ENCODE measurements at places on chromosomes 11 and 22.

GRCh38 chr11:18408558-18409291 is 3.4 kb upstream of the LDHC start:
- no peak for DNase-seq

GRCh38 chr11:33866936-33867335 is 24.9 kb downstream of the LMO2 start:
- DNase-seq: no peak

- DNase-seq: peak; percentile 77
These were observed 70.6 kb upstream of the EP300 start for GRCh38 chr22:41021613-41022454.

- DNase-seq: no peak
These were observed 11.5 kb downstream of the RTL6 start for GRCh38 chr22:44486538-44486937.

- peak; percentile 49 for DNase-seq
These were observed 584.0 kb downstream of the KCNA4 start for GRCh38 chr11:29432719-29433325.

DNA sequence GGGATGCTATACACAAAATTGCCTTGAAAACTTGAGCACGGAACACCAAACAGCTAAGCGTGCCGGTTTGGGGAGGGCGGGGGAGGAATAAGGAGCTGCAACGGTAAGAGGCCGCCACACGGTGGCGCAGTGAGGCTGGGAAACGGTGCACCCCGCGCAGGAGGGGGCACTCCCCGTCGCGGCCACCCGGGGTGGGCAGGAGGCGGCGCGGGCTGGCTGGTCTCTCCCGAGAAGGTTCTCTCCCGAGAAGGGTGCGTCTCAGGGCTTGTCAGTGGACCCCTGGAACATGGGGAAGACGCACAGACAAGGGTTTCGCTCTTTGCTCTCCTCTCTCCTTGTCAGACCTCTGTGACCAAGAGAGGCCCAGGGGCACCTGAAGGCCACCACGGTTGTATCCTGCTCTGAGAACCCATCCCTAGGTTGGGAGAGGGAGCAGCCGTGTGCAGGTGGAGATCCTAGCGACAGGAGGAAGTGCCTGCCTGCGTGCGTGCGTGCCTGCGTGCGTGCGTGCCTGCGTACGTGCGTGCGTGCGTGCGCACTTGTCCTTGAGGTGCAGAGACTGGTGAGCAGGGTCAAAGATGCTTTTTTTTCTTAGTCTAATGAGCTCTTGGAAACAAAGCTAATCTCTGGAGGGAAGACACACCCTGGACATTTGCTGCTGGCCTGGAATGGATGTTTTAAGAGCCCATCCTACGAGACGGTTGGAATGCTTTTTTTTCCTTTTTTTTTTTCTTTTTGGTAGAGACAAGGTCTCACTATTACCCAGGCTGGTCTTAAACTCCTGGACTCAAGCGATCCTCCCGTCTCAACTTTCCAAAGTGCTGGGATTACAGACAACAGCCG is 18.1 kb upstream of the JAM3 start:
- DNase-seq: peak; percentile 71

DNA sequence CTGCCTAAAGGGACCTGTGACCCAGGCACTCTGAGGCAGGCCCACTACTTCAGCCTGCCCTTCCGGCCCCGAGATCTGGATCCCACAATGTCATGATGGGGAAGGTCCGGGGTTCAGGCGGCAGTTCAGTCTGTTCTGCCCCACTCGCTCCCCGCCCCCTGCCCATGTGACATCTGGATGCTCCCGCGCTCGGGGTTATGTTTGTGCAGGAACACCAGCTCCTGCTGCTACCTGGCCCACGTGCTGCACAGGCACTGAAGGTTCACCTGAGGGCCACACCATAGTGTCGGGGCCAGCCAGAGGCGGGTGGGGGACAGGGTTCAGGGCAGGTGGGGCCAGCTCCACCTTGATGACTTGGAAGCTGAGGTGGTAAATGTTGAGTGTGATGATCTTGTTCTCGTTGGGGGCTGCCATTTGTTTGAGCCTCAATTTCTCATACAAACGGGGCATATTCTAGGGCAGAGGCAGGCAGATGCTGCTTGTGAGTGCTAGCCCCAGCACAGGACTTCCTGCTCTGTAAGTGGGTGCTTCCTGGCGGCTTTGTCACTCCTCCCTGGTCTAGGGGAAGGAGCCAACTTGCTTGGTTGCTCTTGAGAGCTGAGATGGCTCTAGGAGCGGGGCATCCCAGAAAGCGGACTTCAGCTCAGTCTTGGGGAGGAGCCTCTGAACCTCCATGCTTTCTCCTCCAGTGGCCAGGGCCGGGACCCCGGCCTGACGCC is 4.4 kb upstream of the SIPA1 start:
- DNase-seq: no peak

GRCh38 chr11:122668562-122669090 is 13.1 kb downstream of the UBASH3B start:
- DNase-seq: no peak

GRCh38 chr11:17188675-17189074 is 19.1 kb downstream of the PIK3C2A start:
- DNase-seq: peak; percentile 61

DNA sequence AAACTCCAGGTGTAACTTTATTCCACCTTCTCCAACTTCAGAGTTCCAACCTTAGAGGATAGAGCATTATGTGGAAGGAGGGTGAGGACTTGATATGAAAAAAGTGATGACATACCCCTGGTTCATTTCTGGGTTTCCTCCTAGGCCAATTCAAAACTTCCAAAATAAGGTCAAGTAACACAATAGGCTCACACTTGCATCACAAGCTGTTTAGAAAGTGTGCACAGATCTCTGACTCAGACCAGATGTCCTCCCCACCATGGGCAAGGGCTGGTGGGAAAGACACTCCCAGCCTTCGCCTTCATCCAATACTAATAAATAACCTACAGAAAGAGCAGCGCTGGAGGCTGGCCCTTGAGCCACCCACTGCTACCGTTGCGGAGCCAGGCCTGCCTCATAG is 5.8 kb upstream of the BUD13 start:
- no peak for DNase-seq

GRCh38 chr11:65788821-65789220 is 2.0 kb downstream of the OVOL1 start:
- no peak for DNase-seq

- DNase-seq: no peak
These were observed 1.2 kb downstream of the CPT1B start for GRCh38 chr22:50576806-50577696.

GRCh38 chr22:43811777-43812148 is 342 bp downstream of the EFCAB6 start:
- DNase-seq: peak; percentile 30

GRCh38 chr22:47837703-47838102 is 1075.3 kb downstream of the TBC1D22A start:
- DNase-seq: peak; percentile 32

GRCh38 chr11:102760344-102761035 is 19.9 kb downstream of the MMP10 start:
- DNase-seq: no peak

- DNase-seq: no peak
These were observed 36.6 kb upstream of the NFAM1 start for GRCh38 chr22:42468841-42469240.

DNA sequence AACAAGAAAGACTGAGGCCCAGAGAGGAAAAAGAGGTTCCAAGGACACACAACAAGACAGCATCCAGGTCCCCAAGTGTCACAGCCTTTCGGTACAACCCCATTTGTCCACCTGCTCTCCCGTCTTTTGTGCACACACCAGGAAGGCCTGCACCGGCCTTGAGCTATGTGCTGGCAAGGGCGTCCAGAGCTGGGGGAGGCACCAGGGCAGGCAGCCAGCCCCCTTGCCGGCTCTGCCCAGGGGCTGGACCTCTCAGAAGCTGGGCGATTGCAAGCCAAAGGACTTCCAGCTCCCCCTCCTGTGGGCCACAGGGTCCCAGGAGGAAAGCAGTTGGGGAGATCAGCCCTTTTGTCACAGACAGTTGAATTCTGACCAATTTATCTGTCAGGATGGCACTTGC is 210.5 kb downstream of the MN1 start:
- DNase-seq: no peak

GRCh38 chr11:128339792-128340191 is 247.6 kb downstream of the ETS1 start:
- DNase-seq: no peak

DNA sequence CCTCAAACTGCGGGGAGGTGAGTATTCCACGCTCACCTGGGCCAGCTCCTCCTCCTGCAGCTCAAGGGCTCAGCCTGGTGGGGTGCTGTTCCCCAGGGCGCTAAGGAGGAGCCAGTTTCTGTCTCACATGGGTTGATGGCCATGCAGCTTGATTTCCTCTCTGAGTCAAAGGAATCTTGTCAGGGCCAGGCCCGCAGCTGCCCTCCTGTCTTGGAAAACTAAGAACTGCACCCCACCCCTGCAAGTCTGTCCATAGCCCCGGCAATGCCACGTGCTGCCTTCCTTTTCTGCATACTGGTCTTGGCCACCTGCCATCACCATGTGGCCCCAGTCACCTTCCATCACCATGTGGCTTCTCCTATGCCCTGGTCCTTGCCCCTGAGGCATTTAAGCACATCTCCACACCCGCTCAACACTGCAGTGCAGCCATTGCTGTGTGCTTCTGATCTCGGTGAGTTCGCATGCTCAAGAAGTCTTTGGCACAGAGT is 35.2 kb upstream of the CLDN5 start:
- DNase-seq: peak; percentile 61

- no peak for DNase-seq
These were observed 114.8 kb downstream of the SNX19 start for GRCh38 chr11:130801333-130802122.

DNA sequence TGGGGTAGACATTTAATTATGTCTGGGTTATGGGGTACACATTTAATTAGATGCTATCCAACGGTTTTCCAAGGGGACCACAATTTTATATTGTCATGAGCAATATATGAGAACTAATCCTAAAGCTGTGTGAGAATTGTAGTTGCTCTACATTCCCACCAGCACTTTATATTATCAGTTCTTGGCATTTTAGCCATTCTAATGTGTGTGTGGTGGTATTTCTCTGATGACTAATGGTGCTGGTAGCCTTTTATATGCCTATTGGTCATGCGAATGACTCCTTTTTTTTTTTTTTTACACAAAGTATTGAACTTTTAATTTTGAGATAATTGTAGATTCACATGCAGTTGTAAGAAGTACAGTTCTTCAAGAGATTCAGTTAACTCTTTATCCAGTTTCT is 26.2 kb downstream of the TMEM135 start:
- no peak for DNase-seq

DNA sequence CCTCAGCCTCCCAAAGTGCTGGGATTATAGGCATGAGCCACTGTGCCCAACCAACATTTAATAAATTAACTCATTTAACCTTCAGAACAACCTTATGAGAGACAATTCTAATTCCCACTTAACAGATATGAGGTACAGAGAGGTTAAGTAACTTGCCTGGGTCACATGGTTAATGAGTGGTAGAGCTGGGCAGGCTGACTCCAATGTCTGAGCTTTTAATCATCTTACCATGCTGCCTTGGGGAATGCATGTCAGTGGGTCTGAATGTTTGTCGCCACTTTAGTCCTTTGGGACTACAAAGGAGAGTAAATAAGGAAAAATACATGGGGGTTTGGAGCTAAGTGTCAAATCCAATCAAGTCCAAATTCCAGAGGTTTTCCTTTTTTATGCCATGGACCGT is 11.2 kb upstream of the PIK3C2A start:
- DNase-seq: no peak

DNA sequence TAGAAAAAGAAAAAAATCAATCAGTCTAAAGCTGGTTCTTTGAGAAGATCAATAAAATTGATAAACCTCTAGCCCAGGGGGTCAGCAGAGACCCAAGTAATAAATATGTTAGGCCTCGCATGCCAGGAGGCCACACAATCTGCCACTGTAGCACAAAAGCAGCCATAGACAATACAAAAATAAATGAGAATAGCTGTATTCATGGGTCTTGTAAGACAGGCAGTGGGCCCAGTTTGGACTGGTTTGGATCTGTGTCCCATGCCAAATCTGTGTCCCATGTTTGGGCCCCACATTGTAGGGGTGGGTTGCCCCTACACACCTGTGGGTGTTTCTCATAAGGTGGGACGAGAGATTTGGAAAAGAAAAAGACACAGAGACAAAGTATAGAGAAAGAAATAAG is 6.6 kb upstream of the PLAAT4 start:
- peak; percentile 47 for DNase-seq

GRCh38 chr11:115067900-115068530 is 389.7 kb downstream of the NXPE2 start:
- no peak for DNase-seq

GRCh38 chr22:20439928-20440575 is 2.4 kb upstream of the SCARF2 start:
- DNase-seq: no peak

DNA sequence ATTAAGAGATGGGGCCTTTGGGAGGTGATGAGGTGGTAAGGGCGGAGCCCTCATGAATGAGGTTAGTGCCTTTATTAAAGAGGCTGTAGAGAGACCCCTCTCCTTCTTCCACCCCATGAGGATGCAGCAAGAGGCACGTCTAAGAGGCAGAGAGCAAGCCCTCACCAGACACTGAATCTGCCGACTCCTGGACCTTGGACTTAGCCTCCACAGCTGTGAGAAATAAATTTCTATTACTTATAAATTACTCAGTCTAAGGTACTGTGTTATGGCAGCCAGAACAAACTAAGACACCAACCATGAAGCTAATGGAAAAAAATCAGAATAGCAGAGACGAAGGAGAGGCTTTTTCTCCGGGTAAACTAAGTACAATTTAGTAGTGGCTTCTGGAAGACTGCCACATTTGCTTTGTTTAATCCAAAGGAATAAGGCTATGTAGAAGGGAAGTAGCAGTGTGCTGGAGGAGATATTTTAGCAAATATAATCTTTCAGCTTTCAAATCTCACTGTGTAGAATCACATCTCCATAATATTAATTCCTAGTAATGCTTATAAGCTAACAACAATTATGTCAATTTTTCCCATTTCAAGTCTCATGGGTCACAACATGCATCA is 12.3 kb upstream of the SIK2 start:
- DNase-seq: no peak

GRCh38 chr22:50702821-50703725 is 30.4 kb downstream of the SHANK3 start:
- DNase-seq: no peak

GRCh38 chr11:69877235-69877634 is 58.0 kb upstream of the FGF3 start:
- no peak for DNase-seq

DNA sequence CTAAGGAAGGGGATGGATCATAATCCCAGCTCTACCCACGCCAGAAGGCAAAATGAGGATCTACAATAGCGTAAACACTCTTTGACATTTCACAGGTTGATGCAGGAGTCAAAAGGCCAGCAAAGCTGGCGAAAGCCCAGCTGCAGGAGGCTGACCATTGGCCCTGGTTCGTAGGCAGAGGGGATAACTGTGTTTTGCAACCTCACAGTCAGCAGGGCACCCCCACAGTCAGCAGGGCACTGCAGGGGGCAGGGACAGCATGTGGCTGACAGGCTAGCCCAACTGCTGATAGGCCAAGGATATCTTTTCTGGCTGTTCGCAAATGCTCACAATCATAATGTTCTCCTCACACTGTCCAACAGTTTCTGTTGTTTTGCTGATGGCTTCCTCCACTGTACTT is 372.7 kb downstream of the BUD13 start:
- DNase-seq: no peak
